ENCODE measurements at places on chromosomes 3 and 15. TPM values are rescaled to one million over a fixed set of nuclear protein-coding genes. Genes with fewer than 3 reads are reported as not detected.

DNA sequence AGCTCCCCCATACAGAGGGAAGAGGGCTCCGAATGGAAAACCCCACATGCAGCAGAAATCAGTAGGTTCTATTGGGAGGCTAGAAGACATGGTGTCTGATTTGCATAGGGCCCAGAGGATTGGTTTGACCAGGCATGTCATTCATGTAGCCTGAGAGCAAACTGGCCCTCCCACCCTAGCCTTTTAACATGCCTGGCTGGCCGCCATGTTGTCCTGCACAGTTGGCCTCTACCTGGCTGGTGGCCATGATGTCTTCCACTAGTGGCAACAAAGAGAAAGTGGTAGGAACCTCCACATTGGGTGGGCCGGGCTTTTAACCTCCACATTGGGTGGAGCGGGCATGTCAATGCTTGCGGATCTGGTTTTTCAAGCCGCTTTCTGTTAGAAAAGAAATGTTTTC is 312.1 kb downstream of the TAFA4 start:
- no peak for DNase-seq

DNA sequence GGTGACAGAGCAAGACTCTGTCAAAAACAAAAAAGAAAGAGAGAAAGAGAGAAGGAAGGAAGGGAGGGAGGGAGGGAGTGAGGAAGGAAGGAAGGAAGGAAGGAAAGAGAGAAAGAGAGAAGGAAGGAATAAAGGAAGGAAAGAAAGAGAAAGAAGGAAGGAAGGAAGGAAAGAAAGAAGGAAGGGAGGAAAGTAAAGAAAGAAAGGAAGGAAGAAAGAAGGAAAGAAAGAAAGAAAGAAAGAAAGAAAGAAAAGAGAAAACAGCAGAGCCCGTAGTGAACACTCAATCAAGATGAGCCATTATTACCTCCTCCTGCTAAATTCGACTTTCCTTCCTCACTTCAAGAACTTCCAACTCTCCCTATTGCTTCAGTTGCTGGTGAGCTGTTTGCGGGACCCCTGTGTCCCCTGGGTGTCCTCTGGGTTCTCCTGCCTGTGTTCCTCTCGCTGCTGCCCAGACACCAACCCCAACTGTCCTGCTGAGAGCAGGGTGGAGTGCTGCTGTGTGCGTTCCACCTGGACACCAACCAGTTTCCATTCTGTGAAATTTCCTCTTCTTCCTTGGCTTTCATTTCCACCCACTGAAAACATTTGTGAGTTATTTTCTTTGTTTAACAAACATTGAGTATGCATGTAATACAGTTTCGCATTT is 266.4 kb downstream of the FAM43A start:
- no peak for DNase-seq

- no peak for DNase-seq
Observed at GRCh38 chr3:186182850-186183249, 74.0 kb upstream of the ETV5 start.

GRCh38 chr3:133055339-133055738 is 17.1 kb downstream of the TMEM108 start:
- DNase-seq = no peak

- no peak for DNase-seq
Observed at GRCh38 chr3:186021673-186022362, 84.0 kb upstream of the TRA2B start.

DNA sequence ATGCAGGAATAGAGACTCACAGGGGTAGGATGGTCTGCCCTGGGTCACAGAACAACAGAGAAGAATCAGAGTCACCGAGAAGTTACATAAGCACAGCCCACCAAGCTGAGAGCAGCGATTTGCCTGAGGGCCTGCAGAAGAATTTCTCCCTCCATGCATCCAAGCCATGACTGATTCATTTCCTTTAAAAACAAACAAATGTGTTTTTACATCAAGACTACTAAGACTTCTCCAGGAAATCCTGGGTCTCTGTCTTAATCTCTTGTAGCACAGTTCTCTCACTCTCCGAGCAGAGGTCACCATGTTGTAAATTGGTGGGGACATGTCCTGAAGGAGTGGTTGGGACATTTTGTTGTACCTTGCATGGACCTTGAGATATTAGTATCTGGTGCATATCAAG is 159.8 kb downstream of the THSD4 start:
- DNase-seq = peak; percentile 48

- DNase-seq = peak; percentile 55
Observed at GRCh38 chr15:71448688-71449114, 333.4 kb downstream of the THSD4 start.

GRCh38 chr3:40751666-40752065 is 226.9 kb downstream of the ZNF621 start:
- DNase-seq = no peak

- no peak for DNase-seq
Observed at GRCh38 chr15:62783303-62783957, 259.1 kb upstream of the TPM1 start.

GRCh38 chr3:152444029-152444641 is 175.4 kb downstream of the MBNL1 start:
- DNase-seq = peak; percentile 54

DNA sequence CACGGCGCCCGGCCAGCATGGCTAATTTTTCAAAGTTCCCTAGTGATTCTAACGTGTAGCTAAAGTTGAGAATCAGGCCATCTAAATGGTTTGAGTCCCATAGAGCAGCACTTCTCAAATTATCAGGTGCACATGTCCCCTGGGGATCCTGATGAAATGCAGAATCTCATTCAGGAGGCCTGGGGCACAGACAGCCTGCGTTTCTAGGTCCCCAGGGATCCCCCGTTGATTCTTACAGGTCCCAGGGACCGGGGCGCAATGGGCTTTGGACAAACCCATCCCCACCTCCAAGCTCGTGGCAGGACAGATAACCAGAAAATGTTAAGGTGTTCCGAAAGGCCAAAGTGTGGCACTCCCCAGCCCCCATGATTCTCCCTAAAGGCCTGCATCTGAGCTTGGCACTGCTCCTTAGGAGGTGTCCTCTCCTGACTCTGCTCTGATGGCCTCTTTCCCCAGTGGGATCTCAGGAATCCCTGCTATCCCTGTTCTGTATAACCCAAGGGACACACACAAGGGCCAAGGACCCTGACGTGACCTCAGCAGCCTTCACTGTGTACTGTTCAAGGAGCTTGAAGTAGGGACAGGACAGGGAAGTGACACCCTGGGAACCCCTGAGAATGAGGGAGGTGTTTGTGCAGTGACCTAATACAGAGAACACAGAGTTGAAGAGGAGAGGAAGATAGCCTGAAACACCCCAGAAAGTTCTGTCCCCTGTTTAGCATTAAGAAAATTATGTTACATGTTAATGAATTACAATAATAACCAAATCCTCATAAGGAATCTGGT is 8.0 kb downstream of the LRRK1 start:
- no peak for DNase-seq

DNA sequence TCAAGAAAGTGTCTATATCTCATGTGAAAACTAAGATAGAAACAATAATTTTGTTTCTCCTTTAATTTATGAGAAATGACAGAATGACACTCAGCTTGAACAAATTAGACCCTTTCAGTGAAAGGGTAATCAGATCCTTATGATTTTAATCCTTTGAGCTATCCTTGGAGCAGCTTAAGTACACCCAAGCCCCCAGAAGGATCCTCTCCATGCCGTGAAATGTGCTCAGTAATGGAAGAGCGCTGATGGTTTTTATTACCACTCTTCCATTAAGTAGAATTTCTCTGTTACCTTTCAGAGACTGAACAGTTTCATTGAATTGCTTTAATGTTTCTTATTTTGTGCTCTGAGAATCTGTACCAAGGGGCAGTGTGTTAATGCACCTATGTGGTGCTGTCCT is 54.3 kb downstream of the HMG20A start:
- DNase-seq = no peak

- DNase-seq = no peak
Observed at GRCh38 chr15:34793071-34793470, 2.3 kb downstream of the ACTC1 start.

DNA sequence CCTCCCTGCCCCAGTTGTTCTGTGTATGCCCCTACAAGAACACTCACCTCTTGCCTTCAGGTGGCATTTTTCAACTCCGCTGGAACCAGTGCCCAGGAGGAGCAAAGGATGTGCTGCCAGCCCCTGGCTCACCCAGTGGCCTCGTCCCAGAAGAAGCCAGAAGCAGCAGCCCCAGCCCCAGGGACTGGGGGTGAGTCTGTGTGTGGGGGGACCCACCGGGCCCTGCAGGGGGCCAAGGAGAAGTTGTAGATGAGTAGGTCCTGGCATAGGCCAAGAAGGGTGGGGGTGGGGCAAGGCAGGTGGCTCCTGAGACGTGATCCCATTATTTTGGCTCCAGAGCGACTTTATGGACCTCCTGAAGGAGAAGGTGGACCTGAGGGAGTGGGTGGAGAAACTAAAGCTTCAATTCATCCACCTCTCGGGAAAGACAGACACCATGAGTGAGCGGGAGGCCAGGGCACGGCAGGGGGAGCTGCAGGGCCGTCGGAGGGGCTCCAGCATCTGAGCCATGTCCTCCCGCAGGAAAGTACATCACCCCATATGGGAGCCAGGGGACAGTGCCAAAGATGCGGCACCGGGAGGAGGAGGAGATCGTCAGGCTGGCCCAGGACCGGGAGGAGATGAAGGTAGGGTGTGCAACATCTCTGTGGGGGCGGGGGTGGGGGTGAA is 29.3 kb downstream of the NGRN start:
- no peak for DNase-seq

DNA sequence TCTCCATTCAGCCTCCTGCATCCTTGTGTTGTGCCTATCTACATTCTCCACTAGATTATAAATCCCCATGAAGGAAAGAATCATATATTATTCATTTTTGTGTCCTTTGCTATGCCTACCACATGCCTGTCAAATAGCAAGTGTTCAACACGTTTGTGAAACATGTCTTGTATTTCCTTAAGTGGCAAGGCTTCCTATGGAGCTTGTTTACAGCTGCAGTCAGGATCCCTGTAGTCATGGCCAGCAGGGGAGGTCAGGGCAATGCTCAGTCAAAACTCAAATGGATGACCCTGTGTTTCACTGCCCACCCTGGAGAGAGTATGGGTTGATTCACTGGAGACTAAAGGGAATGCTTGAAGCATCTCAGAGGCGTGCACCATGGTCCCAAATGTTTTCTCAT is 191.7 kb upstream of the ATP11B start:
- DNase-seq = no peak

DNA sequence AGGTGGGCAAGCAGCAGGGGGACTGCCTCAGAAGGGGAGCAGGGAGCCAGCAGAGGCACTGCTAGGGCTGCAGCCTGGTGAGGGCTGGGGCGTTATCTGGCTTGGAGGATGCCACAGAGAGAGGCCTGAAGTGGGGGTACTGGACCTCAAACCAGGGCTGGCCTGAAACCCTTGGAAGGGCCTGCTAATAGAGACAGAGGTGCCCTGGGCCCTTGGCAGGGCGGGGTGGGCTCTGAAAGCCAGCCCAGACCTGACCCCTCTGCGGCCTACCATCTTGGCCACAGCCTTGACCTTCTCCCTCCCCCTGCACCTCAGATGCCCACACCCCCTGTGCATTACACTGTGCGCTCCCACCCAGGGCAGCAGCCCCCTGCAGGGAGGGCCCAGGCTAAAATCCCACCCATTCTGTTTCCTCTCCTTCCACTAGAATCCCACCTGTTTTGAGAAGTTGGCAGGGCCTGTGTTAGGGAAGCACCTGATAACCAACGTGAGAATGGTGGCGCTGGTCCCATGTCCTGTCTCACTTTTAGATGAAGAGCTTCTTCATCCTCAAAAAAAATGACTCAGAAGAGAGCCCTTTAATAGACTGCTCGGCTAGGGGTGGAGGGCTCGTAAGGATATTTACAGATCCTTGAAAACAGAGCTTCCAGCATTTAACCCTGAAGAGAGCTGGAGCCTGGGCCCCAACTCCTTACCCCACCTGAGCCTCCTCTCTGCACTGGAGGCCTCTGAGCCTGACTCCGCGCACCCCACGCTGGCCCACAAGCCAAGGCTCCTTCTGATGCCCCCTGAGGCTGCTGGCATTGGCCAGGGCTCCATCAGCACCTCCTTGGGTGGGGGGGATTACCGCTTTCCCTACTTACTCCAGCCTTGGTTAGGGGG is 29.8 kb downstream of the LOXL1 start:
- DNase-seq = no peak

- DNase-seq = no peak
Observed at GRCh38 chr15:57345584-57345983, 30.7 kb upstream of the CGNL1 start.

GRCh38 chr3:117485841-117486240 is 776.3 kb downstream of the TUSC7 start:
- DNase-seq = no peak

GRCh38 chr3:154356009-154356408 is 31.7 kb upstream of the DHX36 start:
- DNase-seq = no peak

DNA sequence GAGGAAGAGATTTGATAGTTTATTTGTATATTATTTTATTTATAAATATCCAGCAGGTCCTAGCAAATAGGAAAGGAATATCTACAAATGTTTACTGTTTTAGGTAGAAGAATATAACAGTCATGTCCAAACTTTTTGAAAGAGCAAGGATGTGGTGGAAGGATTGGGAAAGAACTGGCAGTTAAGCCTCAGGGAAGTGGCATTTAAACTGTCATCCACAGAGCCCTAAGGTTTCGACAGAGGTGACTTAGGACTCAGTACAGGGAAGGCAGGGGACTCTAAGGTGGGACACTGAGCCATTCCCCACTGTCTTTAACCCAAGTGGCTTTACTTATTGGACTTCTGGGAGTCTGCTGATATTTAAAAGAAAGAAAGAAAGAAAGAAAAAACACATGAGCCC is 11.8 kb upstream of the TMEM87A start:
- no peak for DNase-seq

DNA sequence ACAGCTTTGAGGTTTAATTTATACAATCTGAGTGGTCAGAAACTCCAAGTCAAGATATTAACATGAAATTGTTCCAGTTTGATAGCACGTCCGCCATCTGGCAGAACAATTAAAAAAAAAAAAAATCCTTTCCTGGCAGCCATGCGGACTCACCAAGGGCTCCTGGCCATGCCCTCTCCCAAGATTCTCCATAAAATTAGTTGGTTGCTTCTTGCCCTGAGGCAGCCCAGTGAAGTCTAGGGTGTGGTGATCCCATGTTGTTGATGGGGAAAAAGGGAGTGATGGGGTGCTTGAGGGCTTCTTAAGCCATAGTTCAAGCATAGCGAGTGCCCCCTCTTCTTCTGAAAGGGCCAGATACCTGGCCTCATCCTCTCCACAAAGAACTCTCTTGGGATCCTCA is 81.7 kb upstream of the CCNL1 start:
- DNase-seq = no peak

CASR gene
- not detected for total RNA-seq

NPTN gene
- total RNA-seq = 59.7 TPM

ZNF445 gene
- 2.7 TPM for total RNA-seq

XCR1 gene
- total RNA-seq = not detected

MKRN3 gene
- not detected for total RNA-seq

UROC1 gene
- total RNA-seq = not detected

EIF4E3 gene
- total RNA-seq = 3.9 TPM

STAC gene
- total RNA-seq = 11.3 TPM

IGSF11 gene
- total RNA-seq = not detected

CD80 gene
- not detected for total RNA-seq

PPIP5K1 gene
- 12.7 TPM for total RNA-seq

DAG1 gene
- total RNA-seq = 46.6 TPM

POTEB gene
- not detected for total RNA-seq

Measured in NCI-H460 (cell line).